ENCODE measurements at places on chromosomes 5 and 9.

GRCh38 chr5:79225026-79225425, 10.9 kb upstream of the JMY start:
- DNase-seq, result no peak

GRCh38 chr5:150059623-150060022, 26.7 kb downstream of the CSF1R start:
- no peak for DNase-seq

DNA sequence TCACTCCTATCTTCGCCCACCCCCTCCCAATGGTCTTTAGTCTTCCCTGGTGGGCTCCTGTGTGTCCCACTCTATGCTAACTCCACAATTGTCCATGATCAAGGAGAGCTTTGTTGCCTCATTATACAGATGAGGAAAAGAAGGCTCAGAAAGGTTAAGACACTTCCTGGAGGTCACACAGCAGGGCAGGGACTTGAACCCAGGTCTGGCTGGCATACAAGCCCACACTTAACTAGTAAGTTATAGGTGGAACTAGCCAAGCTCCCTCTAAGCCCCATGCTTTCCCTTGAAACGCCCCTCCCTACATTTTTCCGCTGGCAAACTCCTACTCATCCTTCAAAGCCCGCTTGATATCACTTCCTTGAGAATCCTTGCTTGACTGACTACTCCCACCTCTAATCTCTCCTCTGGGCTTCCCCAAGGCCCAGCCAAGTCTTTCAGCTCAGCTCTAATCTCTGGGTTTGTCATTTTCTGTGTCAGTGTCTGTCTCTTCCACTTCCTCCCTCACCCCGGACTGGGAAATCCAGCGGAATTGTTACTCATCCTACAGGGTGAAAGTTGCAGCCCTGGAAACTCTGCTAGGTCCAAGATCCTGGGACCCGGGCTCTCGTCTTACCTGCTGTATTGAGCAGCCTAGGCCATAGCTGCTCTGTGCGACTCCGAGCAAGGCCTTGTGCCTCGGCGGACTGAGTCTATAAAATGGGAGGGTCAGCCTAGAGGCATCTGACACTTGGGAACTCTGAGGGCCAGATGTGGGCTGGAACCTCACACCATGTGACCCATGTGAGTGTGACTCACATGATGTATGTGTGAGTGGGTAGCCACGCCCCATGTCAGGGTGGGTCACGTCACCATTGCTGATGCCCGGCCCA, 144.5 kb downstream of the GAPVD1 start:
- no peak for DNase-seq

DNA sequence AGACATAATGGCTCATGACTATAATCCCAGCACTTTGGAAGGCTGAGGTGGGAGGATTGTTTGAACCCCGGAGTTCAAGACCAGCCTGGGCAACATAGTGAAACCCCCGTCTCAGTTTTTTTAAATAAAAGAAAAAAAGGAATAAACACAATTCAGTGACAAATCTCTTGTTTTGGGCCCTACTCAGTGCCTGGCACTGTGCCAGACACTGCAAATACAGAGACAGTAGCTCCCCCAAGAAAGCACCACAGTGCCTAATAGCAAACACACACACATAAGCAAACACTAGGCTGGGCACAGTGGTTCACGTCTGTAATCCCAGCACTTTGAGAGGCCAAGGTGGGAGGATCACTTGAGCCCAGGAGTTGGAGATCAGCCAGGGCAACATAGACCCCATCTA, 49.7 kb upstream of the GRHPR start:
- DNase-seq, result no peak

DNA sequence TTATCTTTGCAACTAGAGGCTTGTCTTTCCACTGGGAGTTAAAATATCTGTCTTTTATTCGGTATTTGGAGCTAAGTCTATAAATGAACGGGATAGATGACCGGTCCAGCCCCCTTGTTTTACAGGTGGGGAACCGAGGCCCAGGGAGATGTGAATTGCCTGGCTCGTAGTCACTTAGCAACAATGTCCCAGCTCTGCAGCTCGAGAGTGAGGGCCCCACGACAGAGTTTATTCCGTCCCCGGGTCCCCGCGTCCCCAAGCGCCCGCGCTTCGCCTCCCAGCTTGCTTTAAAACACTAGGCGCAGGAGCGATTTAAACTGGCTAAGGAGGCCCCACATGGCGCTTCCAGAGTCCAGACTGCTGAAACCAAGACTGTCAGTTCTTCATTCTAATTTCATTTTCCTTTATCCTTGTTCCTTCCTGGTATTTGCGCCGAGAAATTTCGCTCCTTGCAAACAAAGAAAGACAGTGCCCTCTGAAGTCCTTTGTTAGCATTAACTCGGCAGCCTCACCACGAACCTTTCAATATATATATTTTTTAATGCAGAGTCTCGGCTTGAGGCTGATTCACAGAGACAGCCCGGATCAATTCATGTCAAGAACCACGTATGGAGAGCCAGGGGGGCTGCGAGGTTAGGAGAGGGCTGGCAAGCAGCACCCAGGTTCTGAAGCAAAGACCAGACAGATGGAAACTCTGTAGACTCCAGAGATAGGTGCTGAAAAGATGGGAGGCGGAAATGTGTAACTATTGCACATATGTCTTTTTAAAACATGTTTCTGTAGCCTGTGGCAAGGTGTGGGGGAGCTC, 1.4 kb upstream of the ENC1 start:
- DNase-seq, result no peak

DNA sequence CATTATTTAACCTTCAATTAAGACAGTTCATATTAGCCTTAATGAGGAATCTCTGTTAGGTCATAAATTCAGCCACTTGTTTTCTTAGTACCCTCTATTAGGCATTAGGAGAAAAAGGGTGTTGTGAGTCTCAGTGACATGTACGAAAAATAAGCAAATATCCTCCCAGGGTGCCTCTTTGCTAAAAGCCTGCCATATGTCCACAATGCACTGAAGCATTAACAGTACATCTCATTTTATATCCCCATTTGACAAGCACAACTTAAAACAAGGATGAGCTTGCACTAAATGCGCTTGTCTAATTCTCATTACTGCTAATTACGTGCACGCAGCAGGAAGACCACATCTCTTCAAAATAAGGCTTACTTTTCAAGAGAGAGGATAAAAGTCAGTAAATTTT, 48.4 kb upstream of the SRFBP1 start:
- no peak for DNase-seq

DNA sequence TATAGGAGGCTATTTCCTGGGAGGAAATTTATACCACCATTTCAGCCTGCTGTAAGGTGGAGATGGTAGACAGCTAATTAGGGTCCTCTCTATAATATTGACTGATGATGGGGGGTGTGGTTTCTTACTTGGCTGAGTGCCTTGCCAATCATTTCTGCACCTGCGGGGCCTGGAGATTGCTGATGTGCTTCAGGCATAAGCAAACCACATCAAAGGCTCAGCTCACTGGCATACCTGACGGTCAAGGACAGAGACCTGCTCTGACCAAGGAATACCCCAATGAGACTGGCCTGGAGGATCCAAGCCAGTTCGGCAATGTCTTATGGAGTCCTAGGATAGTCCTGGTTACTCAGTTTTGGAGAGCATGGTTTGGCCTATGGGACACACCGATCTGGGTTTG, 29.5 kb downstream of the ANKH start:
- peak; percentile 66 for DNase-seq

DNA sequence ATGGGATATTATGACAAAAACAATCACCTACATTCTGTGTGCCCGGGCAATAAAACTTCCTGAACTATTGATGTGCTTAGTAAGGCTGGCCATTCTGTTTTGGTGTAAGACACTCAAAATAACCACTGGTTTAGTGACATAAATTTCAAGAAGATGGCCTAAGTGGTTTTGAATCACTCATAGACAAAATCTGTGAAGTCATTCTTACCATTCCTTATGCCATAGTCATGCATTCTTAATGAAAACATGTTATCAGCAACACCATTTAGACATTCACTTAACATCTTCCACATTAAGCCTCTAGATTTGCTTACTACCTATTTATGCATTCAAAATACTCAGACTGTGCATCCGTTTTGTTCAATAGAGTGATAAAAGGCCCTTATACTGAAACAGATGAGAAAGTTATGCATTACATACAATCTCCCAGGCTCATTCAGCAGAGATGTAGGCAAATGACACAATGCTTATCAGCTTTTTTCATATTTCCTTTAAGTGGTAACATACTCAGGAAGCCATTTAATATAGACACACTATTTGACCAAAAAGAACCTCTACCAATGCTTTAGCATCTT, 848.8 kb upstream of the DMAC1 start:
- DNase-seq, result no peak

GRCh38 chr5:14872070-14872989, 752 bp upstream of the ANKH start:
- DNase-seq, result peak; percentile 53
